ENCODE measurements at places on chromosomes 12 and 14.

DNA sequence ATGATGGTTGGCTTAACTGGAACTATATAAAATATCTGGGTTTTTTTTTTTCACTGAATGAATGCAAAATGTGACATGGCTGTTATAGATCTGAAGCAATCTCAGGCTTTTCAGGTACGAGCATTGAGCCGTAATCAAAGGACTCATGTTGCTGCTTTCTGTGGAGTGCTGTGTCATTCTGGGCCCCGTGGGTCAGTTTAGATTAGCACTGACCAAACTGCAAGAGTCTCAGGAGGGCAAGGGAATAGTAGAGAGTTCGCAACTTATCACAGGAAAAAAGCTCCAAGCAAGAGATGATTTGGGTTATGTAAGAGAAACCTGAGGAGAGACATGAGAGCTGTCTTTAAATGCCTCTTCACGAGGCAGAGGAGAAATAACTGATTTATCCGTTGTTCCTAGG, 59.1 kb downstream of the UBR7 start:
- DNase-seq = no peak

DNA sequence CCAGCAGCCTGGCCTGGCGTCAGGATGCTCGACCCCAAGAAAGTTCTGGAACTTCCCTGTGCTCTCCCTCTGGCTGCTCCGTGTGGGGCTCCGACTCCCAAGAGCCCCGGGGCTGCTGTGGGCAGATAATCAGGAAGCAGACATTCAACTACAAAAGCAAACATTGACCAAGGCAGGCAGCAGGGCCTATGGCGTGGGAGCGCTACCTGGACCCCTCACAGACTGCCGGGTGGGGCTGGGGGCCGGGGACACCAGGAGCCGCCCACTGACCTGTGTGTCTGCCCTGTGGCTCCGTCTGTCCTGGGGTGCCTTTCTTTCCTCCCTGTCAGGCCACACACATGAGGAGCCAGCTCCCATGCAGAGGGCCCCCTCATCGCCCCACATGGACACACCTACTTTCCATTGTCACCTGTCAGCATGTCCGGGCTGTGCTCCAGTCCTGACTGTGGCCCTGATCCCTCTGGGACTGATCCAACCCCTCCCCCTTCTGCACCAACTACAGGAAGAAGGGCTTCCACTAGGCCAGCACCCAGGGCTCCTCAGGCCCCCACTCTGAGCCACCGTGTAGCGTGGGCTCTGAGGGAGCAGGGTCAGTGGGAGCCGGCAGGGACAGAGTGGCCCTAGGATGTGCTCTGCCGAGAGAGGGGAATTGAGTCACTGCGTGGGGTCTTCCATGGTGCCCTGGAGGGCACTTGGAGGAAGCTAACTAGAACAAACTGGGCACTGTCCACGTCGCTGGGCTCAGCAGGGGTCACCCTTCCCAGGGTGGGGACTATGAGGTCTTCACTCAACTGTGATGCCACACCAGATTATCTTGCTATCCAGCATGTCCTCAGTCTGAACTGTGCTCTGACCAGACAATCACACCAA, 215.4 kb upstream of the C14orf180 start:
- DNase-seq = no peak

DNA sequence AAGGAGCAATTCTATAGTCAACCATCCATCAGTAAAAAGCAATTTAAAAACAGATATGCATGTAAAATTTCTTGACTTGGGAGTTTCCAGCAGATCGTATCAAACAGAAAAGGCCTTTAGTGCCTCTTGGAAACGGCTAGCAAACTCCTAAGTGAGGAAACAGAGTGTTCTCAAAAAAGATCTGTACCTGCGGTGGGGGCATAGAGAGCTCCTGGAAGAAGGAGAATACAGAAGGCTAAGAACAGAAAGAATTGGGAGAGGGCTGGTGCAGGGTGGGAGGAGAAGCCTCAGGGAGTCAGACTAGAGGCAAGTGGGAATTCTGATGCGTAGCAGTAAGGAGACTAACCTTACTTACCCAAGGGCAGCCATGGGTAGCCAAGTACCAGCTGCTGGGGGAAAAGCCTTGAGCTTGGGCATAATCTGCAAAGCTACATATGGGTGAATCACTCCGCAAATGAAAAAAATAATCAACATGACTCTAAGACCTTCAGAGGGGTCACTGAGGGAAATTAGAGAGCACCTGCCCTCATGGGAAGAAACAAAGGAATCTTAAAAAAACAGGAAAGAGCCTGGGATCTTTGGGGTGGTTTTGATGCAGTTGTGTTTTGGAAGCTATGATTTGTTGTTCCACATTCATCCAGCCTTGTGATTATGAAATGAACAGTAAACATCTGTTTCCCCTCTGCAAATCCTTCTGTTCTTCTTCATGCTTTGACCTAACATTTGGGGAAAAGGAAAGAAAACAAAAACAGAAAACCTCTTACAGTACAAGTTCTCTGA, 10.4 kb downstream of the RHOJ start:
- DNase-seq = no peak

DNA sequence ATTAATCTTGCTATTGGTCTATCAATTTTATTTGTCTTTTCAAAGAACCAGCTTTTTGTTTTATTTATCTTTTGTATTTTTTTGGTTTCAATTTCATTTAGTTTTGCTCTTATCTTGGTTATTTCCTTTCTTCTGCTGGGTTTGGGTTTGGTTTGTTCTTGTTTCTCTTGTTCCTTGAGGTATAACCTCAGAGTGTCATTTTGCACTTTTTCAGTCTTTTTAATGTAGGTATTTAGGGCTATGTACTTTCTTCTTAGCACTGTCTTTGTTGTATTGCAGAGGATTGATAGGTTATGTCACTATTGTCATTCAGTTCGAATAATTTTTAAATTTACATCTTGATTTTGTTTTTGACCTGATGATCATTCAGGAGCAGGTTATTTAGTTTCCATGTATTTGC, 92.7 kb upstream of the DCD start:
- no peak for DNase-seq

DNA sequence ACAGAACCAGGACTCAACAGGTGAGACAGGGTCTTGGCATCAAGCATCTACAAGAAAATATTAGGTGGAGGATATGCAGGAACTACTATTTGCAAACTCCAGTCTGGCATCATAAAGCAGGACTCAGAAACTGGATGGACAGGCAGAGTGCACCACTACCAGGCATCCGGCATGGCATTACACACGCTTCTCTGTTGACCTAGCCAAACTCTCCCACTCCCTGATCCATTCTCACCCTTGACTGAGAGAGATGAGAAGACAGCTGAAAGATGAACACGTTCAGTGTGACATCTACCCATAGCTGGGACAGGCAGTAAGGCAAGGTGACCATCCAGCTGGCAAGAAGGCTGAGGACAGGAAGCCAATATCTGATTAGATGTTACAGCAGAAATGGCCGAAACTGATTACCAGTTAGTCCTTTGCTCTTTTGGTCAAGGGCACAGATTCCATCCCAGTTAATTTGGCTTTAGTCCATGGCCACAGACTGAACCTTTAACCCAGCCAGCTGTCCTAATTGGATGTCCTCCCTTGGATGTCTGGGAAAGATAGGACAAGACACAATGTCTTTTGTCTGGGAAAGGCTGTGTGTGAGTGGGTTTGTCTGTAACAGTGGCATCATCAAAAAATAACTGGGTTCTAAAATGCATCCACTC, 71.6 kb downstream of the BBS10 start:
- DNase-seq = no peak

DNA sequence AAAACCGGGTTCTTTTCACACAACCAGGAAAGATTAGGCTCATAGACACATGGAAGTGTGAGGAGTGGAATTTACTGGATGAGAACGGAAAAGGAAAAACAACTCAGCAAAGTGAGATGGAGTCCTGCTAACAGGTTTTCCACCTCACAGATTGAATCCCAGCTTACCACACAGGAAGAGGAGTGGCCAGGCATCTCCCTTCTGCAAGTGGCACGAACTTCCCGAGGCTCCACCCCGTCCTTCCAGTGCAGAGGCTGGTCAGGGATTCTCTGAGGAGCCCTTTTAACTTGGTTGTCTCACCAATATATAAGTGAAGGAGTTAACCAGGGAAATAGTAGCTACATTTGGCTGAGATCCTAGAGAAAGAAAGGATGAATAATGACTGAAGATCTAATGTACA, 102.8 kb downstream of the SCAF11 start:
- DNase-seq = no peak

DNA sequence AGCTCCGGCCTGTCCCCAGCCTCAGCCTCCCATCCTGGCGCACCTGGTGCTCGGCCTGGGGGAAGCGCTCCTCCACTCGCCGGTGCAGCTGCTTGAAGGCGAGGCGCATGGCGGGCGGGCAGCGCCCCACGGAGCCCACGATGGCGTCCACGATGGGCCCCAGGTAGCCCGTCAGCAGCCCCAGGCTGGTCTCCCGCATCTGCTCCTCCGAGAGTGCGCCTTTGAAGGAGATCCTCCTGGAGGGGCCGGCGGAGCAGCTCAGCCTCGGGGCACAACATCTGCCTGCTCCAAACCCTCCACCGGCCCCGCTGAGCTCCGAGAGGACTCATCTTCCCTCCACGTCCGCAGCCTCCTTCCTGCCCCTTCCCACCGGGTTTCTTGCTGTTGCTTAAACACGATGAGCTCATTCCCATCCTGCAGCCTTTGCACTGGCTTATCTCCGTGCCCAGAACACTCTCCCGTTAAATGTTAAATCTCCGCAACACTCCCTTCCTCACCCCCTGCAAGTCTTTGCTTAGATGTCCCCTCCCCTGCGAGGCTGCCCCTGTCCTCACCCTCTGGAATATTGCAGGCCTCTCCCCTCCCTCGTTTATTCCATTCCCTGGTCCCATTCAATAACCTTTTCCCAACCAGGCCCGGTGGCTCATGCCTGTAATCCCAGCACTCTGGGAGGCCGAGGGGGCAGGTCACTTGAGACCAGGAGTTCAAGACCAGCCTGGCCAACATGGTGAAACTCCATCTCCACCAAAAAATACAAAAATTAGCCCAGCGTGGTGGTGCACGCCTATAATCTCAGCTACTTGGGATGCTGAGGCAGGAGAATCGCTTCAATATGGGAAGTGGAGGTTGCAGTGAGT, 23.3 kb downstream of the RASAL1 start:
- DNase-seq = no peak

DNA sequence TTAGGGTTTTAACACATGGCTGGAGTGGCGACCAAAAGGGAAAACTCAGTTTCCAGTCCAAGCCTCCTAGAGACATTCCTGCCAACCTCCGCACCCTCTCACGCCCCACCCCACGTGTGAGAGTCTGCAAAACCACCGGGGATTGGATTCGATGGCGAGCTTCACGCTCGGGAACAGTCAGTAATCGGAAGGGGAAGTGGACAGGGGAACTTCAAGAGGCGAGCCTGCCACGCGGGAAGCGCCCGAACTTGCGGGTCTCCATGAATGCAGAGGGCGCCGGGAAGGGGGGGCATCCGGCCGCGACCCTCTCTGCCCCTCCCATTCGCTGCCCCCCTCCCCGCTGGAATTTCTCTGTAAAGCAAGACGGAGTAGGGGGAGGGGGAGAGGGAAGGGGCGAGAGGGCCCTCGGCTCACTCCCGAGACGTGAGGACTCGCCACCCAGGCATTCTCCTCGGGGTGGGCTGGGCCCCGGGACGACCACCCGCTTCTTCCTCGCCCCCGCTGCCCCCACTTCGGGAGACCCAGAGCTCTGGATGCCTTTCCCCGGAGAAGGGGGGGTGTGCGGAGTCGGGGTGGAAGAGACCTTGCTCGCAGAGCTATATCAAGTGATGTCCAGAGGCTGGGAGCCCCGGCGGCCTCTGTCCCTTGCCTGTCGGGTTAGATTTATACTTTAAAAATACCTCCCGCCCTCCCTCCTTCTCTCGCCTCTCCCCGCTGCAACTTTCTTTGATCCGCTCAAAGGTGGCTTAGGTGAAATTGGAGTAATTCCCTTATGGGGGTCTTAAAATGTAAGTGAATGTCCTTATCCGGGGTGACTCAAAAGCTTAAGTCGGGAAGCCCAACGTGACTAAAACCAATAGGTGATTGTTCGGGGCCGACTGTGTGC, 2.5 kb upstream of the CCND2 start:
- DNase-seq = peak; percentile 85

- no peak for DNase-seq
Observed at GRCh38 chr12:133156125-133156690, 25.1 kb upstream of the ZNF268 start.

GRCh38 chr14:94026889-94027469, 839 bp downstream of the OTUB2 start:
- no peak for DNase-seq

DNA sequence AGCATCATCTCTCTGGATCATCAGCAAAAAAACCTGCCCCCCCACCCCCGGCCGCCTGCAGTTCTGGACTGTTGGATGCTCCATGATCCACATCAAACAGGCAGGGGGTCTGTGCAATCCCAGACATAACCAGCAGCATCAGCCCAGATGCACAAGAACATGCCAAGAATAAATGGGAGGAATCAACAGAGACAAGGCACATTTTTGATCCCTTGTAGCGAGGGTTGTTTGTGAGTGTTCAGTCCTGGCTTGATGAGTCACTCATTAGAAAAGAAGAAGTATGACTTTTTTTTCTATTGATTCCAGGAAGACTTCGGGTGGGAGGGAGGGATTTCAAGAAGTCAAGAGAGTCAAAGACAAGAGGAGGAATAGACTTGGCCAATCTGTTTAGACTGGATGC, 244.2 kb downstream of the KSR2 start:
- no peak for DNase-seq

DNA sequence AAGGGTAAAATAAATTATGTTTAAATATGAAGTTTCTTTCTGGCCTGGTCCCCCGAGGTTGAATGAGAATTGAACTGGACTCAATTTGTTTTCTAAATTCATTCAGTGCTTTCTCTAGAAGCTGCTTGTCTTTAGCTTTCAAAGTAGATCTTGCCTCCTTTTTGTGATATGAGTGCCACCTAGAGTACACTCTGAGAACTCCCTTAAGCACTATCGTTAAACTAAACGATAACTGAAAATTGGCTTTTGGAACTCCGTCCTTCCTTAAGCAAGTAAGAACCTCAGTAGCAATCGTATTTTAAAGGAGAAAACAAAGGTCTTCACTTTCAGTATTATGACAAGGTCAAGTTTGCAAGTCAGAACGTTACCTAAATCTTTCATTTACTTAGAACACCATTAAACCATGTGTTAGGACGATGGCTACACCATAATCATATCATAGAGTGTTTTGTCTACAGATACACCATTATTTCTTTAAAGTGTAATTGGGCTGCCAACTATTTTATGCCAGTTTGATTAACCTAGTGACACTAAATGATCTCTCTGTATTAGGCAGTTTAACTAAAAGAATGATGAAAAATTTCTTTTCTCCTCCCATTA, 364.8 kb downstream of the SNAPC1 start:
- DNase-seq = no peak

GRCh38 chr12:124913474-124914391, 717 bp downstream of the UBC start:
- DNase-seq = peak; percentile 84

DNA sequence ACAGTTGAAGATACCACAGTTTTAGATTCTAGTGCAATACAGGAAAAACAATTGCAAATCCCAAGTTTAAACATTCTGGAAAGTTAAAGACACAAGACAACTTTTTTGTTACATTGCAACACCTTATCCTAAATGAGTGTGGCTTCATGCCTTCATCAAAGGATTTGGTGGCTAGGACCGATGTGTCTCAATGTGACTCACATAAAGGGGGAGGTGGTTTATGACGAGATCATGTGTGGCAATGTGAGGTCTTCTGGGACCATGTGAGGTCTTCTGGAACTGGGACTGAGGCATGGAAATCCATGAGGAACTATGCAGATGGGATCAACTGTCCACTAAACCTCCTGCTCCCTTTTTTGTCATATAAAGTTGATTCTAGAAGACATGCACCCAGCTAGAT, 166.2 kb downstream of the PAX9 start:
- no peak for DNase-seq

GRCh38 chr12:71973687-71974086, 35.0 kb downstream of the TPH2 start:
- no peak for DNase-seq

GRCh38 chr12:128820723-128821432, 2.9 kb downstream of the SLC15A4 start:
- no peak for DNase-seq

- peak; percentile 100 for DNase-seq
Observed at GRCh38 chr14:101947904-101948665, 16.3 kb upstream of the DYNC1H1 start.
